ENCODE measurements at places on chromosomes 6 and 20.
A peak's percentile ranks its signal among the peaks of the same experiment; 100 is the strongest.

DNA sequence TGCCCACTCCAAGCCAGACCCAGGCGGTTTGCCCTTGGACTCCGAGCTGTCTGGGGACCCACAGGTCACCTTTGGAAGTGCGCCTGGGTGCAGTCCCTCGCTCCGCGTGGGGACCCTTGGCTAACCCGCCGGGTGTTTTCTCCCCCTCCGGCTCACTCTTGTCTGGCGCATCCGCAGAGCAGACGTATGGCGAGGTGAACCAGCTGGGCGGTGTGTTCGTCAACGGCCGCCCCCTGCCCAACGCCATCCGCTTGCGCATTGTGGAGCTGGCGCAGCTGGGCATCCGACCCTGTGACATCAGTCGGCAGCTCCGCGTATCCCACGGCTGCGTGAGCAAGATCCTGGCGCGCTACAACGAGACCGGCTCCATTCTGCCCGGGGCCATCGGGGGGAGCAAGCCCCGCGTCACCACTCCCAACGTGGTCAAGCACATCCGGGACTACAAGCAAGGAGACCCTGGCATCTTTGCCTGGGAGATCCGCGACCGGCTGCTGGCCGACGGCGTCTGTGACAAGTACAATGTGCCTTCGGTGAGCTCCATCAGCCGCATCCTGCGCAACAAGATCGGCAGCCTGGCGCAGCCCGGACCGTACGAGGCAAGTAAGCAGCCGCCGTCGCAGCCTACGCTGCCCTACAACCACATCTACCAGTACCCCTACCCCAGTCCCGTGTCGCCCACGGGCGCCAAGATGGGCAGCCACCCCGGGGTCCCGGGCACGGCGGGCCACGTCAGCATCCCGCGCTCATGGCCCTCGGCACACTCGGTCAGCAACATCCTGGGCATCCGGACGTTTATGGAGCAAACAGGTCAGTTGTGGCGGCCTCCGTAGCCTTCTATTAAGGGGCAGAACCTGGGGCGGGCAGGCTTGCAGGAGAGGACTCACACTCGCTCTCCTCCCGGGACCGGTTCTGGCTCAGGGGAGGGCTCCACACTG is 1.1 kb downstream of the PAX1 start:
- DNase-seq = no peak

DNA sequence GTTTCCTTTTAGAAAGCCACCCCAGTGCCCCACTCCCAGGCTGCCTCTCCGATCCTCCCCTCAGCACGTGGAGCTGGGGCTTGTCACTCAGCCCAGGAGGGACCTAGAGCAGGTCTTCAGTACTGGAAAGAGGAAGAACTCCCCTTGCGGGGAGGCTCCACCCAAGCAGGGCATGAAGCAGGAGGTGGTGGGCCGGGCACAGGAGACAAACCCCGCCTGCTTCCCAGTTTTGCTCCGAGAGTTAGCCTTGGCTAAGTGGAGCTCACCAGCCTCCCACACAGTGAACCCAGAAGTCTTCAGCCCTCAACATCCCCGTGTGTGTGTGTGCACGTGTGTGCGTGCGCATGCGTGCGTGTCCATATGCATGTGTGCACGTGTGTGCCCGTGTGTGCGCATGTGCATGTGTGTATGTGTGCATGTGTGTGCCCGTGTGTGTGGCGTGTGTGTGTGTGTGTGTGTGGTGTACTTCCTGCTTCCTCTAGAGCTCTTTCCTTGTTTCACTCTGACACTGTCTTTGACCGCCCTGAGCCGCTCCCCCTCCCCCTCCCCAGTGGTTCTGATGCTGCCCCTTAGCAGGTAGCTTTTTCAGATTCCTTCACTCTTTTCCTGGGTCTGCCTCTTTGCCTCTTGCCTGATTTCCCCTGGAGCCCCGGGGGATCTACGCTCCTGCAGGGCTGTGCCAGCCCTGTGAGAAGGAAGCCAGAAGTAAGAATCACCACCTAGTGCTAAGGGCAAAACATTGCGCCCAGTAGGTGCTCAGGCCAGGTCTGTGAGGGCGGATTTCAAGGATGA is 239.8 kb downstream of the CDC5L start:
- DNase-seq = no peak

DNA sequence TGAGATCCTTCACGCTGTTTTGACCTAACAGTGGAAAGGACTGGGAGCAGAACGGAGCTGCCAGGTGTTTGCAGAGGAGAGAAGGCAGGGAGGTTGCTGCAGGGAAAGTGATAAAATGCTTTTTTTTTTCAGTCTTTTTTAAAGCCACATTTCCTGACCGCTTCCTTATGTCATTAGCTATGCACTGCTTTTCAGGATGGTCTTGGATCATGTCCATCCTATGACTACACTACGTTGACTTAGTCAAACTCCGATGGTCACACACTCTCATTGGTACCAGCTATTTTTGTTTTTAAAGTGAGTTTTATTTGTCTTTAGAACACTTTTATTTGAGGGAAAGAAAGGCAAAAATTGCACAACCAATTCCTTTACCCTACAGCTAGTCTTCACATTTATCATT is 89.2 kb upstream of the EXOC2 start:
- DNase-seq = no peak

DNA sequence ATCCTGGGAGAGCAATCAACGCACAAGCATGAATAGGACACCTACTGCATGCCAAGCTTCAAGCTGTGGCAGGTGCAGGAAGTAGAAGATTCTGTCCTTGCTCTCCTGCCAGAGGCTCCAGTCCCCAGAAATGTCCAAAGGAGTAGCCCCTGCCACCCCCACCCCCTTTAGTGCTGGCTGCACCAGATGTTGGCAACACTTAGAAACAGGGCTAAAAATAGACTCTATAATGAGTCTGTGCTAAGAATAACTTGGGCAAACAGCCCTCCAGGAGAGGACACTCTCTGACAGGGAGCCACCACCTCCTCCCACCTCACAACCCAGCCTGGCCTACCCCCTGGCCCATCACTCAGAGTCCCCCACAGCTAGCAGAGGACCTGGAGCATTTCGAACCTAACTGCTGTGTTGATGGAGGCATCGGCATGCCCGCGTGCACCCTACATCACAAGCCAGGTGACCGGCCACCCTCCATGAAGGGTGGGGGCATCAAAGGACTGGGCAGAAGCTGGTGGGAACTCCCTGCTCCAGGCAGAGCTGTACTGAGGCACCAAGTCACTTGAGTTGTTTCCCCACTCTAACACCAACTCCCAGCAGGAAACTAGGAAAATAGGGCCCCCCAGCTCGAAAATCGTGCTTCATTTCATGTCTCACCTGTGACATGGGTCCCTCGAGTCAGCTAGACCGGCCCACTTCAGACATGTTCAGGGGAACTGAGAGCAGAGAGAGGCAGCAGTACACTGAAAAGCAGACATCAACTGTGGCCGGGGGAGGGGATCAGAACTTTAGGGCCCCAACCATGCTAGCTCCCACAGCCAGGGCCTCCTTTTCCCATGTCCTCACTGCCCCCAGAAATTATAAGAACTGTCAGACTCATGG is 18.7 kb downstream of the TFEB start:
- no peak for DNase-seq

DNA sequence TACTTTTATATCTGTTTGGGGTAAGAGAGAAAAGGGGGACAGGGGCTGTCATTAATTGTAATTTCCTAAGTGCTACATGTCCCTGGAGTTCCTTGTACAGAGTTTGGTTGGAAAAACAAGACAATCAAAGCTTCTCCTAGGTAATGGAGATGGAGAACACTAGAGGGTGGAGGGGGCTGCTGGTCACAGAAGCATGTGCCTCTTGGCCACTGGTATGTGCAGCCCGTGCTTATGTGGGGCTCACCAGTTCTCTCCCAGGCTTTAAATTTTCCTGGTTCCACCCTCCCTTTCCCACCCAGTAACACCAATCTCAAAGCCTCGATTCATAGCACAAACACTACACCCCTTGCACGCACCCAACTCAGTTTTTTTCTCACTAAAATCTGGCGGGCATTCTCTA is 165.6 kb downstream of the SAMD5 start:
- DNase-seq = no peak

DNA sequence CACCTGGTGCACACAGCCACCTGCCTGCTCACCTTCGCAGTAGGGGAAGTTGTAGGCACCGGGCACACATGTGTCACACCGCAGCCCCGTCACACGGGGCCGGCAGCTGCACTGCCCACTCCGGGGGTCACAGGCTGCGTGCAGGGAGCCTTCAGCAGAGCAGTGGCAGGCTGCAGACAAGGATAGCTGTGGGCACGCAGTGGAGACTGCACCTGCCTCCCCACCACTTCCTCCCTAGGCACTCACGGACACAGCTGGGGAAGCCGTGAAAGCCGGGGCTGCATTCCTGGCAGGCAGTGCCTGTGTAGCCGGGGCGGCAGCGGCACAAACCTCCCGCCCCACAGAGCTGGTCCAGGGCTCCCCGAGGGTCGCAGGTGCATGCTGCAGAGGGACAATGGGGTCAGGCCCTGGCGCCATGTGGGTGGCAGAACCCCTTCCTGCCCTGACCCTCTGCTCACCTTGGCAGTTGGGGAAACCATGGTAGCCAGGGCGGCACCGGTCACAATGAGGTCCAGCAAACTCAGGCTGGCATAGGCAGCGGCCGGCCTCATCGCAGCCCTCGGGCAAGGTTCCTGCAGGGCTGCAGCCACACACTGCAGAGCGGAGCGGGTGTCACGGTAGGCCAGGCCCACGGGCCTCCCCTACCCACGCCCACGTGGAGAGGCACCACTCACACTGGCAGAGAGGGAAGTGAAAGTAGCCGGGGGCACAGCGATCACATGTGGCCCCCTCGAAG is 29.4 kb downstream of the LAMA5 start:
- DNase-seq = no peak

- no peak for DNase-seq
These were observed 40.7 kb upstream of the BMP2 start for GRCh38 chr20:6726761-6727160.

GRCh38 chr6:129317931-129318820 is 391.8 kb downstream of the ARHGAP18 start:
- no peak for DNase-seq

GRCh38 chr6:126016591-126016990 is 30.3 kb downstream of the TRMT11 start:
- DNase-seq = no peak

GRCh38 chr6:166598441-166599138 is 12.1 kb upstream of the RAMACL start:
- no peak for DNase-seq

DNA sequence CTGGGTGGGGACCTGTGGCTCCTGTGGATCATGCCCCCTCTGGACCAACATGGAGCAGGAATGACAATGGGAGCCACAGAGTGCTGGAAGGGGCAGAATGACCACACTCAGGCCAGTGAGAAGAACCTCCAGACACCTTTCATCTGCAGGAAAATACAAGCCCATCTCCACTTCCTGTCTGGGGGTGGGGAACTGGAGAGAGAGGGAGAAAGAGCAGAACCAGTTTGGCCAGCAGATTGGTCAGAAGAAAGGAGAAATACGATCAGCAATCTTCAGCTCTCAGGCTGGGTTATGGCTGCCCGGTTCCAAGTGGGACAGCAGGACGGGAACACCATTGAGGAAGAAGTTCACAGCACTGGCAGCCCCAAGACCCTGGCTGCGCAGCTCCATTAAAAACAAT is 37.0 kb downstream of the BMP7 start:
- no peak for DNase-seq

GRCh38 chr6:40128127-40128526 is 193.9 kb upstream of the MOCS1 start:
- no peak for DNase-seq

- DNase-seq = no peak
These were observed 214.6 kb upstream of the CNR1 start for GRCh38 chr6:88380618-88381288.

- DNase-seq = no peak
These were observed 60.5 kb downstream of the CD164 start for GRCh38 chr6:109321752-109322151.

DNA sequence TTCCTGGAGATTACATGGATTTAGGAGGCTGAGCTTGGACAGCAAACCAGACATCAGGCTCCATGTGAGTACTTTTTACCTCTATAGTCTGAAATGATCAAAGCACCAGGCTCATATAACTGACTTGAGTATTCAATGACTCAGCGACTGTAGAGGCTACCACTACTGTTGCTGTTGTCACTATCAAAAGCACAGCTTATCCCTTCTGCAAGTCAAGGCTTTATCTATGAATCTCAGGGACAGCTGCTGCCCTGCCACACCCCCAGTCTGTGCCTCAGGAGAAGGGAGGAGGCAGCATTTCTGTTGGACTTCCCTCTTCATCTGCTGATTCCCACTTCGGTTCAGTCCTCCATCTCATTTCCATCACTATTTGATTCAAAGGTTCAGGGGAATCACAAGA is 80.5 kb upstream of the CNR1 start:
- no peak for DNase-seq

GRCh38 chr6:25360621-25361020 is 81.4 kb downstream of the CARMIL1 start:
- DNase-seq = no peak

DNA sequence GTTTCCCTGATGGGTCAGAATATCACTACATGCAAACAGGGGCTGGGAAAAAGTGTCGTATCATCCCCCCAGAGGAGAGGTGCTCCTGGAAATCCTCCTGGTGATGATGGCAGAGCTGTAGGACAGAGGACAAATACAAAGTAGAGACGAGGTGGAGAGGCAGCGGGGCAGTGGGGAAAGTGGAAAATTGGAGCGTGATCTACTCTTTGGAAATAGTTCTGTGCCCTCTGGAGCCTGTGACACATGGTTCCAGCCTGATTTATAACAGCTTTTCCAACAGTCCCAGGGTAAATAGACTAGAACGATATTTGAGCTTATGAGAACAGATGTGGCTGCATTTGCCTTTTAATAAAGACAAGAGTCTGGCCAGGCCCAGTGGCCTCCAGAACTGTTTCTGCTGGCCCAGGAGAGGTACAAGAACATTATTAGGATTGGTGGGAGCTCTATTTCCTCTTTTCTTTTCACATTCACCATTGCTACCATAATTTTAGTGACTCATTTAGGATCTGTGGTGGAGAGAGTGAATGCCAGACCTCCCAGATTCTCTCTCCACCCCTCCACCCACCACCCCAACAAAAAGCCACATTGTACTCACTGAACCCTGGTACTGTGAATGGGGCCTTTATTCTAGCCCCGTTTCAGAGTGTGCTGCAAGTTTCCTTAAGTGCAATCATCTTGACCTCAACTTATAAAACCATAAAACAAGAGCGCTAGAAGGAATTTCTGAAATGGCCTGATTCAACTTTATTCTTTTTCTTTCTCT is 78.3 kb downstream of the BTBD3 start:
- DNase-seq = no peak

DNA sequence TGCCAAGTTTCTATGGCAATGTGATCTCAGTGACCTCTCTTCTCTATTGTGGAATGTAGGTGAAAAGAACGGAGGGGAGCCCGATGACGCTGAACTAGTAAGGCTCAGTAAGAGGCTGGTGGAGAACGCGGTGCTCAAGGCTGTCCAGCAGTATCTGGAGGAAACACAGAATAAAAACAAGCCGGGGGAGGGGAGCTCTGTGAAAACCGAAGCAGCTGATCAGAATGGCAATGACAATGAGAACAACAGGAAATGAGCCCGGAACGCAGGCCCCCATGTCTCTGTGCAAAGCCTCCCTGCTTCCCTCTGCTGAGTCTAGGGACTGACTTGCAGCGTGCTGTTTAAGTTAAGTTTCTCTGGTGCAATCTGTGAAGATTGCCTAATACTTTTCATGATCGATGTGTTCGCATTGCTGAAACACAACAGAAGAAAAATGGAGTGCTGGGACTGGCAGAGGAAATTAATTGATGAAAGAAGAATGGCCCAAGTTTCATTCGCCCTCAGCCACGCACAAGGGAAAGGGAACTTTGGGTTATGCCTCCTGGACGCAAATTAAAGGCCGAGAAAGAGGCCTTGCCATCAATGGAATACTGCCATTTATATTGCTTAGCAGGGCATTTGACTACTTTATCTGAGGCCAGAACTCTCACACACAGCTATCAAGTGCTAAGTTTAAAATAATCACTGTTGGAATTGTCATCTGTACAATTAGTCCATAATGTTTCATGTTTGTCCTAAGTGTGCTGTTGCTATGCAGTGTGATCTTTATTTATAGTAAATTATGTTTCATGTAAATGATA is 146.4 kb downstream of the AKAP7 start:
- DNase-seq = peak; percentile 19
